NCI-H774 (cell line): ENCODE measurements at places on chromosomes 3 and 15.

- no peak for DNase-seq
These were observed 944.7 kb downstream of the MCTP2 start for GRCh38 chr15:95175914-95176658.

DNA sequence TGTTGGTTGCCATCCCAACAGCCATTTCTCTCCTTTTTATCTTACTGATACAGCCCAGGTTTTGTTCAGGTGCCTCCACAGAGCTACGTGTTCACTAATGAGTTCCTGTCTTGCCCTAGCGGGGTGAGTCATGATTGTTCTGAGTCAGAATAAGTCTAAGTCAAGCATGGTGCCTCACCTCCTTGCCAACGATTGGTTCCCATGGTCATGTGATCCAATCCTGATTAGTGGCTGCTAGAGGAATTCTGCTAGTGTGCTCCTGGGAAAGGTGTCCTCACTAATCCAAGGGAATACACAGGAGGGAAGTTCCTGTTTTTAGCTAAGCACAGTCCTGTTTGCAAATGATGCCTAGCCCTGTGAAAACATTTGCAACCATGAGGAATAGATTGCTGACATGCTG, 99.8 kb downstream of the NSUN3 start:
- no peak for DNase-seq

DNA sequence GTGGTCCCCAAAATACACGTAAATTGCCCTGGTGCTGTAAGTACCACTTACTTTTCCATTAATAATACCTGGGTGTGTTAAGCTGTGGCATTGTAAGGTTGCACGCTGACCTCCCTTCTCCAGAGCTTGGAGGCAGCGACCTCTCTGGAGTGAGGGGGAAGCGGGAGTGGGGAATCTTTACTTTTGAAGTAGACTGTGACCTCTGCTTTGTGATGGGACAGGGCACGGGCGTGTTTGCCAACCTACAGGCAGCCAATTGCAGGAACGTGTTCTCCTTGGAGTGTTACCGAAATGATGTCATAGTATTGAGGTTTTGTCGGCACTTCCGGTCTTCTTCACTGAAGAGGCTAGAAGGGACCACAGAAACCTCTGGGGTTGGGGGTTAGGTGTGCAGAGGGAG, 227.3 kb upstream of the C2CD4B start:
- DNase-seq, result no peak

- DNase-seq, result no peak
These were observed 80.1 kb downstream of the ASB7 start for GRCh38 chr15:100682468-100682867.

DNA sequence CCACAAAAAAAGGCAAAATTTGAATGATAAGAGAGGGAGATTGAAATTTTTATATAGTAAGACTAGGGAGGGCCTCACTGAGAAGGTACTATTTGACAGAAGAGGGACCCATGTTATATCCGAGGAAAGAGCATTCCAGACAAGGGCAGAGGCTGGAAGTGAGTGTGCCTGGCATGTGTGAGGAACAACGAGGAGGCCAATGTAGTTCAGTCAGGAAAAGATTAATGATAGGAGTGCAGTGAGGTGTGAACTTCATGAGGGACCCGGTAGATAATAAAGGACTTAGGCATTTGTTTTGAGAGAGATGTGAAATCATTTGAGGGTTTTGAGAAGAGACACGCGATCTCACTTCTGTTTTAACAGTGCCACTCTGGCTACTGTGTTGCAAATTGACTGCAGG, 36.3 kb downstream of the ASTE1 start:
- DNase-seq, result no peak

DNA sequence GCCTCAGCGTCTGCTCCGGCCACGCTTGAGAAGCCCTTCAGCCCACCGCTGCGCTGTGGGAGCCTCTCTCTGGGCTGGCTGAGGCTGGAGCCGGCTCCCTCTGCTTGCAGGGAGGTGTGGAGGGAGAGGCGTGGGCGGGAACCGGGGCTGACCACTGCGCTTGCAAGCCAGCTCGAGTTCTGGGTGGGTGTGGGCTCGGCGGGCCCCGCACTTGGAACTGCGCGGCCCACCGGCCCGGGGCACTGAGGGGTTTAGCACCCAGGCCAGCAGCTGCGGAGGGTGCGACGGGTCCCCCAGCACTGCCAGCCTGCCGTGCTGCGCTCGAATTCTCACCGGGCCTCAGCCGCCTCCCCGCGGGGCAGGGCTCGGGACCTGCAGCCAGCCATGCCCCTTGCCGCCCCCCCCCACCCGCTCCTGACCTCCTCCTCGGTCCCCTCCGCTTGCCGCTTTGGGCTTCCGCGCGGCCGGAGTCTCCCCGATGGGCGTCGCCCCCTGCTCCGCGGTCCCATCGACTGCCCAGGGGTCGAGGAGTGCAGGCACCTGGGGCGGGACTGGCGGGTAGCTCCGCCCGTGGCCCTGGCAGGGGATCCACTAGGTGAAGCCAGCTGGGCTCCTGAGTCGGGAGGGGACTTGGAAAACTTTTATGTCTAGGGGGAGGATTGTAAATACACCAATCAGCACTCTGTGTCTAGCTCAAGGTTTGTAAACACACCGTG, 106.7 kb downstream of the RAP2B start:
- no peak for DNase-seq

GRCh38 chr15:48244921-48245320, 38.8 kb downstream of the SLC12A1 start:
- no peak for DNase-seq

GRCh38 chr15:33503681-33504080, 192.9 kb downstream of the RYR3 start:
- no peak for DNase-seq

DNA sequence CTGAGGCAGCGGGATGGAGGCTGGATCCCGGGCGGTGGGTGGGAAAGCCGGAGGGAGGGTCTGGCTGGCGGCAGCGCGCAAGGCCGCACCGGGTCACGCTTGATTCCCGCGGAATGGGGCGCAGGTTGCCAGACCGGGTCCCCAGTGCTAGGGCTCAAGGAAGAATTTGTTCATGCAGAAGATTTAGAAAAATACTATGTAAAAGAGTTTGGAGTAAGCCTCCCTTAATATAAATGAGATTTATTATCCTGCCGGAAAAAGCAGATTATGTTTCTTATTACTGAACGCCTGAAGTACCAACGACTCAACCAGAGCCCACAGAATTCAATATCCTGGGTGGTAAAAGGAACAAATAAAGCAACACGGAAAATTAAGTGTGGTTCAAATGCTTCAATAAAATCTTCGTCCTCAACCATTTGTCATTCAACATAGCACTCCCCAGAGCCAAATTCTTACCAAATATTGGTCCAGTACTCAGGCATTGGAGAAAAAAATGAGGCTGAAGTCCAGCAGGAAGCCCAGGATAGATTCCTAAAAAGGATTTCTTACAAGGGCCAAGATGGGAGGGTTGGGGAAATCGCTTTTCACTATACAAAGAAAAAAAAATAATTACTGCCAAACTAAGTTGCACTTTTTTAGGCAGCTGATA, 1.2 kb upstream of the ZBTB20 start:
- no peak for DNase-seq

GRCh38 chr3:53222183-53222901, 33.5 kb downstream of the TKT start:
- DNase-seq, result no peak

DNA sequence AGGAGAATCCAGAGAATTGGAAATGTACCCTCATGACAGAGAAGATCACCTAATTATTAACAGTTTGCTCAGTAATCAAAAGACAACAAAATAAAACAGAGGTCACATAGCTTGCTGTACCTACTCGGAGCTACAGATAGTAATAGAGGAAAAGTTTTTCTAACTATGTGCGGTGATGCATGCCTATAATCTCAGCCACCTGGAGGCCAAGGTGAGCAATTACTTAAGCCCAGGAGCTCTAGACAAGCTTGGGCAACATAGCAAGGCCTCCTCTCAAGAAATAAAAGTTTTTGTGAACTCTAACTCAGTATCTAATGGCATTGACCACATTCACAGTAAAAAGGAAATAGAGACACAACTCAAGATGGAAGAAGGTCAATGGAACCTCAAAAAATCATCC, 243.6 kb downstream of the ATP8B4 start:
- no peak for DNase-seq

- no peak for DNase-seq
These were observed 2.2 kb upstream of the KY start for GRCh38 chr3:134652886-134653630.

DNA sequence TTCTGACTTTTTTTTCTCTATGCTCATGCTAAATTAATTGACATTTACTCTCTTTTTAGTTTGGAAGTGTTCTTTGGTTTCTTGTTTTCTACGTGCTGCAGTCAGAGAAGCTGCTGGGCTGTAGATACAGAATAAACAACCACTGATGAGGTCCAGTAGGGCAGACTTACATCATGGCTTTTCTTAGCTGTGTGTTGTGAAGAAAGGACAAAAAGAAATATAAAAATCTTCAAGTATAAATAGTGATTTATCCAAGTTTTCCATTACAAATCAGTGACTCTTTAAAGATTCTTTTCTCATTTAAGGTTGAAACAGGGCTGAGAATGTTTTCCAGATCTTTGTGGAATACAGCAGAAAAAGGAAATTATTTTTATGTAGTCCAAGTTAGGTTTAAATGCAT, 122.2 kb downstream of the CMSS1 start:
- DNase-seq, result no peak

- no peak for DNase-seq
These were observed 631 bp downstream of the NKTR start for GRCh38 chr3:42600958-42601675.

GRCh38 chr3:50359760-50360110, 414 bp upstream of the TMEM115 start:
- DNase-seq, result no peak

DNA sequence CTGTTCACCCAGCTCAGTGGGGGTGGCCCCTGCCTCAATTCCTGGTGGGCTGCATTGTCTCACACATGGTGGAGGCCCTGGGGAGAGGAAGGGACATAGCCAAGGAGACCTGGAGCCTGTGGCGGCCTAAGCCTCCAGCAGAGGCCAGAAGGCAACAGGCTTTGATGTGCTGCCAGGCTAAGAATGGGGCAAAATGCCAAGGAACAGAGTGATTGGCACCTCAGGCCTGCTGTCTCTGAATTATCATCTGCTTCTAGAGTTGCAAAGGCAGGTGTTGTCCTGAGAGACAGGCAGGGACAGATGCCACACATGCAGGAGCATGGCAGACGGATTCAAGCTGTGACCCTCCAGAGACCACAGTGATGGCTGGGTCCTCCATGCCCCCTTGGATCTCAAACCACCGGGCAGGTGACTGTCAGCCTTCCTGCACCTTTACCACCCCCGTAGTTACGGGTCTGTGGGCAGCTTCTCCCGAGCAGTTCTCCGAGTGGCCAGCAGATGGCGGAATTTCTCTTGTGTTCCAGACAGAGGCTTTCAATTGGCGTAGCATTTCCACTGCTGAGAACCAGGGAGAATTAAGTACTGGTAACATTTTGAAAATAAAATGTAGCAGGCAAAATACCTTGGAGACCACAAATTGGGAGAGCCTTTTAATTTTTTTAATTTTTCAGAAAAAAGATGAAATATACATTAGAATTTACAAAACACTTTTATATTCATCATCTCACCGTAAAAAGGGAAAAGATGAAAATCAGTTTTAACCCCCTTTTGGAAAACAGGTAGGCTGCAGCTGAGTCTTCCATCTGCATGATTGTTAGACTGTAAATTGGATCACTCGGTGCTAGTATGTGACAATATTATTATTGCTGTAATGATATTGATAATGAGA, 525.5 kb upstream of the CFAP20DC start:
- peak; percentile 60 for DNase-seq

DNA sequence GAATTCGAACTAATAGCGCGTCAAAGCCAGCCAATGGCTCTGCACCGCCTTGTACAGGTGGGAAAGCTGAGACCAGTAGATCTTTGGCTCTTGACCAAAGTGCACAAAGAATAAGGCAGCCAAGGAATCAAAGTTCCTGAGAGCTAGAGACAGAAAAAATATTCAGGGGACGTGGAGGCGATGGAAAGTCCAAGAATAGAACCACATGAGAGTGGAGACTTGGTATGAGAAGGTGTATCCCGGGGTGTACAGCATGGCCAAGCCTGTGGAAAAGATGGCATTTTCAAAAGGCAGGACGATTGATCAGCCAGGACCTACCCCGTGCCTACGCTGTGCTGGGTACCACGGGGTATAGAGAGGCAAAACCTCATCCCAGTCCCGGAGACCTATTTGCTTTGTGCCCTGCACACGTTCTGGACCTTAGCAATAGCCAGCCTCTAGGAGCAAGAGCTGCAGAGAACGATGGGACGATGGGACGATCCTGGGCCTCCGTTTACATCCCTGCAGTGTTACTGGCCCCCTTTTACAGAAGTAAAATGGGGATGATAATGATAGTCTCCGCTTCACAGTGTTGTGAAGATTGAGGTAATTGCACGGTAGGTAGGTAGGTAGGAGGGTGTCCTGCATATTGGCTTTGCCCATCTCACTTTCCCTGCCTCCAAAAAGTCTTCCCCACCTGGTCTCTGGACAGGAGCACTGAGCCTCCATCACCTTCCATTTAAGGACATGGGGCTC, 583 bp upstream of the RBSN start:
- no peak for DNase-seq

DNA sequence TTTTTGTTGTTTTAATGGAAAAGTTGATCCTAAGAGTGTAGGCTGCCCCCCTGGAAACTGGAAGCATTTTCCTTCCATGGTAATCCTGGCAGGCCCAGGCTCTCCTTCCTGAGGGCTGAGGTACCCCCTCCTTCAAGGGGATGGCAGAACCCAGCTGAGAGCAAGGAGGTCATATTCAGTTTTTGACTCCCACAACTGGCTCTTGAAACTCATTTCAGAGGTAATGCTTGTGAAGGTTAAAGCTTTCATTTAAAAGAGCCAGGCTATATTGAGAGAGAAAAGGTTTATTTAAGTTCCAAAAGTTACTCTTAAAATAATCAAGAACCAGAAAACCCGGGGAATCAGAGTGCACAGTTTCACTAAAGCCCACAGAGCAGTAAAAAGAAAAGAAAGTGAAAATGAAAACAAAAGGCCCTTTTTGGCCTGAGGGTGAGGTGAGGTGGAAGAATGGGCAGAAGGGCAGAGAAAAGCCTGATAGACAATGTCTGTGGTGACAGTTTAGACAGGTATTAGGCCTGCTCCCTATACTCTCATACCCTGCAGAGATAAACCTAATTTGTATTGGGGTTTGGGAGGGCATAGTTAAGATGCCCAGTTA, 47.0 kb upstream of the RBP1 start:
- DNase-seq, result no peak

DNA sequence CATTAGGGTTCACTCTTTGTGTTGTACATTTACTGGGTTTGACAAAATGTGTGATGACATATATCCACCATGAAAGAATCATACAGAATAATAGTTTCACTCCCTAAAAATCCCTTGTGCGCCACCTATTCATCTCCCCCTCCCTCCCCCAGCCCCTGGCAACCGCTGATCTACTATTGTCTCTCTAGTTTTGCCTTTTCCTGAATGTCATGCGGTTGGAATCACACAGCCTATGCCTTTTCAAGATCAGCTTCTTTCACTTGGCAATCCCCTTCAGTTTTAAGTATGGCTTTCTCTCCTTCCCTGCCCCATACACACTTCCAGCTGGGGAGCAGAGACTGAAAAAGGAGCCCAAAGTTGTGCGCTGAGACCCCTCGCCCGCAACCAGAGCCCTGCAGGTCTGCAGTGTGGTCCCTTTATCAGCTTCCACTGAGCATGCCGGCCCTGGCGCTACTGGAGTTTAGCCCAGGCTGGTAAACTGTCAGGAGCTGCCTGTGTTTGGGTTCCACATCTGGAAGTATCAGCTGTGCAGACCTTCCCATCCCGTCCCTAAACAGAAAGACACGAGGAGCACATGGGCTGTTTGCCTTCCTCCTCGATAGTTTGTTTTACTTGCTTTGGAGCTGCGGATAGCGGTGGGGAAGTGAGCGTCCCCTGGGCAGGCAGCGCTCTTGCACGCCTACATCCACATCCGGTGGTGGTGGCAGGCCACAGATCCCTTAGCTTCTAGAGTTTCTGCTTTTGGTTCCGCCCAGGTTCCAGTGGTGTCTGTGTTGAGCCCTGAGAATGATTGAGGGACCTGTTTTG, 12.3 kb downstream of the BOC start:
- DNase-seq, result no peak
